ENCODE measurements at places on chromosomes 5 and 9.

DNA sequence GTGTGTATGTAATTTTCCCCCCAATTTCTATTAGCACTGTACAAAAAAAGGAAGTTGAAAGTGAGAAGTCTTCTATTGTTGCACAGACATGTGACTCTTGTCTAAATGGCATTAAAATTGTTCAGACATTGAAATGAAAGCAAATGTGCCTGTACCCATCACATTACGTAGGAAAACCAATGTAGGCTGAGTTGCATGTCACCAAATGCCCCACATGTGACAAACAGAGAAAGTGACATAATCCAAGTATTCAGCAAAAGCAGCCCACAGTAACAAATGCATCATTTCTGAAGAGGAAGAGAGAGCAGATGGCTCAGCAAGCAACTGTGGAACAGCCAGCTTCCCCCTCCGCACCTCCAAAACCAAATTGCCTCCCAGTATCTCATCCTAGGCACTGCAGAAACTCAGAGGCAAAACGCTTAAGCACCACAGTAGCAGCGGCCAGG, 161.5 kb upstream of the NR4A3 start:
- DNase-seq: no peak

- no peak for DNase-seq
Measured at GRCh38 chr5:155024015-155024414, 10.5 kb downstream of the KIF4B start.

GRCh38 chr9:99140685-99141314, 35.9 kb downstream of the TGFBR1 start:
- DNase-seq: no peak

DNA sequence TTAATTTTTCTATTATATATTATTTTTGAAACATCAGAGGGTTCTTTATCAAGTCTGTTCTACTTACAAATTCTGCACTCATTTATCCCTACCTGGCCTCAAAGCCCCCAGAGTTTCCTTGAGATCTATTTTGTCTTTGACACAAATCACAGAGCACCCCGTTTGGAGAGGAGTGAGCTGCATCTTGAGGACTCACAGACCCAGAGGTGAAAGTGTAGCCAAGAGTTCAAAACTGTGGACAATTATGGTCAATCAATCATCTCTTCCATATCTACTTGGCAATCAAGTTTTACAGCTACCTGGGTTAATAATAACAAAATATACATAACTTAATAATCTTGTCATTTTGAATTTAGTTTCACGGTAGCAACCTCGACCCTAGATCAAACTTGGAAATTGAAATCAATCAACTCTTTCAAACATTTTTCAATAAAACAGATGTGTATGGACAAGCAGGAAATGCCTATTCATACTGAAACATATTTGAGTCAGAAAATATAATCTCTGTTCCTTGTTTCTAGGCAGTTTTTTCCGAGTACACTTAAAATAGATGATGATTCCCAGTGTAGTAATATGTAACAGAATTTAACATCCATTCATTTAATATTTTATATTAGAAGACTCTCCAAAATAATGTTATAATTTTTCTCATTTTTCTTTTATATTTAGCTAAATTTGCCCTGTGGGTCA, 13.7 kb upstream of the SYK start:
- no peak for DNase-seq

DNA sequence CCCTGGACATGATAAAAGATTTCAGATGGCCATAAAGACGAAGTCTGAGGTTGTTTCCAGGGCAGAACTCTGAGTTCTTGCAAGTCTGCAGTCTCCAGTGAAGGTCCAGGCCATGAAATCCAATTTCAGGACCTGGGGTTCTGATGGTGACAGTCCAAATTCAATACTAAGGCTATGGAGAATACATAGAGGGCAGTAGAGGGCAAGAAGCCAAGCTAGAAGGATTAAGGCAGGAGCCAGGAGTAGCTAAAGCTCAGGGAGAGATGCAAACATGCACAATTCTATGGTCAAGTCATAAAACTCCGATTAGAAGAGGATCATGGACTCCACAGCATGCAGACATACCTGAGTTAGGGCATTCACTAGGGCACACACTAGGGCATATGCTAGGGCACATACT, 11.4 kb downstream of the SLIT3 start:
- no peak for DNase-seq

GRCh38 chr5:56299212-56299611, 66.1 kb upstream of the ANKRD55 start:
- DNase-seq: no peak

GRCh38 chr5:160198841-160199409, 30.4 kb upstream of the FABP6 start:
- DNase-seq: no peak

DNA sequence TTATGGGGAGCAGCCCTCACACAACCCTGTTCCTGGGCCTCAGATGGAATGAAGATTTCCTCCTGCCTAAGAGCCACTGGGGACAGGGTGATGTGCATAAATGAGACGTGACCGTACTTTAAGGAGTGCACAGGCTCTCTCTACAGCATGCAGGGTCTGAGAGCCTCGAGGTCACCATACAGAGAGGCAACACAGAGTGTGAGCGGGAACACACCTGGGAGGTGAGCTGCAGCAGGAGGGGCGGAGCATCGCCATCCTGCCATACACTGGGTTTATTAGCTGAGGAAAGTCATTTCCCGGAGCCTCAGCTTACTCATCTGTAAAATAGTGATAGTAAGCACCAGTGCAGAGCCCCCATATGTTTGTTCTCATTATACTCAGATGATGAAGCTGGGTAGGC, 182.5 kb upstream of the RAD23B start:
- DNase-seq: no peak

GRCh38 chr5:139470821-139471300, at the start of gene SMIM33:
Gene SMIM33, plus strand, starts transcription at chr5:139471004. Its CDS starts 118 bp downstream, at chr5:139471122.
- no peak for DNase-seq

DNA sequence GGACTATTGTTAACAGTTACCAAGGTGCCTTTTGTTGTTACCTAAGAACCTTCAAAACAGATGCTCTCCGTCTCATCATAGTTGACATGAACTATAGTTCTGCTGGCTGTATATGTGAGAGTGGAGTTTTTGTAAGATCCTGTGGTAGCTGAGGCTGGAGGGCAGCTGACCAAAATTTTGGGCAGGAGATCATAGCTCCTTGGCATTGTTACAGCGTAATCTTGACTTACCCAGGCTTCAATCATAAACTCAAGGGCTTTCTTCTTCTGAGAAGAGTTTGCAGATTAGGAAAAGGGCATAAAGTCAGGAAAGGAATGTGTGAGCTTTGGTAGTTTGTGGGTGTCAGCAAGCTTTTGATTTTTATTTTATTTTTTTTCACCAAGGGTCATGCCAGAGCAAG, 34.5 kb downstream of the RCL1 start:
- no peak for DNase-seq

DNA sequence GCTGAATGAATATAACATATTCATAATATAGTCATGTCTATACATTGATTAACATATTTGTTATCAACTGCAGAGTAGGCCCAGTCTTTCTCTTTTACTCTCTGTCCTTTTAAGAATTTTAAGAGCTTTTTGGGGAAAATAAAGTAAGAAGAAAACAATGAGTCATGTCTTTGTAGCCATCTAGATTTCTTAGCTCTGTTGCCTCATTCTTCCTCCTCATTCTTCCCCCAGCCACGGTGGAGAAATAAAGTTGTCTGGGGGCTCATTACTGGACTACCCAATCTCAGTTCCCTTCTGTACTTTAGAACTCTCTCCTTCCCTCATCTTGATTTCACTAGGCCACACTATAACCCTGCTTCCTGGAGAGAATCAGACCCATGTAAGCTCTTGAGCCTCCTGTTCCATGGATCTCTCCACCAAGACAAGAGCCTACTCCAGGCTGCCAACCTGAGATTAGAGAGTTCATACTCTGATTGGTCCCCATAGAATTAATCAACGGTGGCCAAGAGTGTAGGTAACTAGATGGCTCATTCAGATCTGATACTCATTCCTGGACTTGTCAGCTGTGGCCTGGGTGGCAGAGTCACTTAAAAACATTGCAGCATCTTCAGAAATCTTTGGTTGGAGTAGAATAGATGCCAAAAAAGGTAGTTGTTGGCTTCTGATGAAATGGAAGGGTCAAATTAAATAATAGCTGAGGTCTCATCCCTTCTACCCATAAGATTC, 44.2 kb downstream of the ITGA1 start:
- DNase-seq: no peak

GRCh38 chr5:39283231-39283818, 64.0 kb upstream of the FYB1 start:
- peak; percentile 17 for DNase-seq

DNA sequence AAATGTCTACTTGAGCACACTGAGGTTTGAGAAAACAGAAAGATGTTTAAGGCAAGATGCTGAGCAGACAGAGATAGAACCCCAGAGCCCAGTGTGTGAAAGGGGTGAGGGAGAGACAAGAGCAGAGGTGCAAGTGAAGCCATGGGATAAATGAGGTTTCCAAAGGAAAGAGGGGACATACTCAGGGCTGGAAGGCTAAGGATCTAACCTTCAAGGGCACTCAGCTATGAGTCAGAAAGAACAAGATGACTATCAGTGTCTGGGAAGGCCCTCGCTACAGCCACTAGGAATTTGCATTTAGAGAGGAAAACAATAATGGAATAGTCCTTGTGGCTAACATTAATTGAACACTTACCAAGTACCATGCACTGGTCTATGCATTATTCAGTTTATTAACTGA, 113.7 kb downstream of the HTR4 start:
- DNase-seq: no peak

DNA sequence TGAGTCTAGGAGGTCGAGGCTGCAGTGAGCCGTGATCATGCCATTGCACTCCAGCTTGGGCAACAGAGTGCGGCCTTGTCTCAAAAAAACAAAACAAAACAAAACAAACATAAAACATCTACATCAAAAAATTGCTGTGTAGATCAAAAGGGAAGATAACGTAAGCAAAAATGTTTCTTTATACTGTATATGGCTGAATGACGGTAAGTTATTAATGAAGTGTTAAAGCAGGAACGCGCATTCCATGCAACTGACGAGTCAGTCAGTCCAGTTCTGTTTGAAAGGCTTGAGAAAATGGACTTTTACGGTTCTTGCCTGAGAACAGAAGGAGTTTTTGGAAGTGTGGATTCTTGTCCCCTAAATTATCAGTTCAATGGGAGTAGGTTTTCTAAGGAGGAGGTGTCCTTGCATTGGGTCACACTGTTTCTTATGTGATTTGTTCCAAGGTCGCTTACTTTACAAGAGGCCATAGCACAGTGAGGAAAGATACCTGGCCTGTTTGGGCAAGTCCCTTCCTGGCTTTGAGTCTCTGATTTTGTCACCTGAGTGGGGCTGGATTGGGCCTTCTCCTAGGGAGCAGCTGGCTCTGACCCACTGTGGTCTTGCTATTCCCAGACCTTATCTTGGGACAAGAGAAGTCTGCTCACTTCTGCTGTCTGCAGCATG, 6.6 kb upstream of the PTGS1 start:
- DNase-seq: no peak

GRCh38 chr9:87716141-87716540, 9.8 kb upstream of the CTSL start:
- no peak for DNase-seq

DNA sequence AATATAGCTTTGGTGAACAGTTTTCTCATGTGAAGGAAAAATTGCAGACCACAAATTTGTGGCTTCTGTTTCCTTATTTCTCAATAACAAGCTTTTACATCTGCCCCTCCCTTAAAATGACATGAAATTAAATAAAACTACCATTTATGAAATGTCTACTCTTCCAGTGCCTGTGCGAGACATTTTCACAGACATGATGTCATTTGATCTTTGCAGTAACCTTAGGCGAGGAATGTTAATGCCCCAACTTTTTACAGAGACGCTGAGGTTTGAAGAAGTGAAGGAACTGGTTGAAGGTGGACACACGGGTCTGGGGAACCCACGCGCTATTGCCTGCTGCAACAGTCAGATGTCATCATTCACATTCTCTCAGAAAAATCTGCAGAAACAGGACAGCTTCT, 61.5 kb downstream of the OSTF1 start:
- DNase-seq: no peak

DNA sequence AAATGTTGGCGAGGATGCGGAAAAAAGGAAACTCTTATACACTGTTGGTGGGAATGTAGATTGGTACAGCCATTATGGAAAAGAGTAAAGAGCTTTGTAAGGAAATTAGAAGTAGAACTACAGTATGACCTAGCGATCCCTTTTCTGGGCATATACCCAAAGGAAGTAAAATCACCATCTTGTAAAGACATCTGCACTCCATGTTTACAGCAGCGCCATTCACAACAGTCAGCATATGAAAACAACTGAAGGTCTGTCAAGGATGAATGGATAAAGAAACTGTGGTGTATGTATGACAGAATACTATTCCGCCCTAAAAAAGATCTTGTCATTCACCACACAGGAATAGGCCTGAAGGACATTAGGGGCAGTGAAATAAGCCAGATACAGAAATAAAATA, 27.7 kb upstream of the SLC25A51 start:
- DNase-seq: no peak

DNA sequence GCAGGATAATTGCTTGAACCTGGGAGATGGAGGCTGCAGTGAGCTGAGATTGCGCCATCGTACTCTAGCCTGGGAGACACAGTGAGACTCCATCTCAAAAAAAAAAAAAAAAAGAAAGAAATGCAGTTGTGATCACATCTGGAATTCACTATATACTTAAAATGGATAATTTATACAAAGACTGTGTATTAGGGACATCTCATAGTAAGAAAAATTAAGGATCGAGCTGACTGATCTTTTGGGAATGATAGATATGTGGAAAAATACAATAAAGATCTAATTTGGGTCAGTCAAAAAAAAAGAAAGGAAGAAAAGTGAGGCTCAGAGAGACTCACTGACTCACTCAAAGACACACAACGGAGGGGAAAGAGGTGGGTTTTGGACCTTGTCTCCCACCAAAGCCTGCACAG, 73.2 kb upstream of the STXBP1 start:
- no peak for DNase-seq

- DNase-seq: no peak
Measured at GRCh38 chr5:62212648-62213047, 93.4 kb upstream of the KIF2A start.

- DNase-seq: no peak
Measured at GRCh38 chr9:6780690-6781089, 22.9 kb downstream of the KDM4C start.

GRCh38 chr9:114889802-114890224, 40.6 kb downstream of the TNFSF8 start:
- no peak for DNase-seq

- no peak for DNase-seq
Measured at GRCh38 chr5:50606179-50606578, 60.3 kb upstream of the PARP8 start.

GRCh38 chr5:111689357-111689935, 67.5 kb downstream of the NREP start:
- DNase-seq: no peak

DNA sequence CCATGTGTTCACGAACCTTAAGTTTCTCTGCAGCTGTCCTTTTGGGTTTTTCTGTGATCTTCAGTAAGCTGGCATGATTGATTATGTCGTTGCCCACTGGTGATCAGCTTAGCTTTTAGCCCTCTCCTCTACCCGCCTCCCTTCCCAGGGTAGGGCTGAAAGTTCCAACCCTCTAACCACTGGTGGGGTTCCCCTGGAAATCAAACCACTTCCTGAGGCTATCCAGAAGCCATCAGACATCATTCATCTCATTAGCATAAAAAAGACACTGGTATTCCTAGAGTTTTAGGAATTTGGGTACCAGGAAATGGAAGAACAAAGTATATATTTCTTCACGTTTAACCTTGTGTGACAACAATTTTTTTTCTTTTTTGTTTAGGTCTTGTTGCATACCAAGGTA, 29.8 kb downstream of the SPIN1 start:
- DNase-seq: no peak
